Adrenal gland (tissue), 19 donors: ENCODE measurements at places on chromosomes 12 and 14. TPM values are rescaled to one million over a fixed set of nuclear protein-coding genes. Genes with fewer than 3 reads are reported as not detected.

GRCh38 chr14:84181072-84181471 is 1348.9 kb upstream of the FLRT2 start:
- DNase-seq, result no peak

DNA sequence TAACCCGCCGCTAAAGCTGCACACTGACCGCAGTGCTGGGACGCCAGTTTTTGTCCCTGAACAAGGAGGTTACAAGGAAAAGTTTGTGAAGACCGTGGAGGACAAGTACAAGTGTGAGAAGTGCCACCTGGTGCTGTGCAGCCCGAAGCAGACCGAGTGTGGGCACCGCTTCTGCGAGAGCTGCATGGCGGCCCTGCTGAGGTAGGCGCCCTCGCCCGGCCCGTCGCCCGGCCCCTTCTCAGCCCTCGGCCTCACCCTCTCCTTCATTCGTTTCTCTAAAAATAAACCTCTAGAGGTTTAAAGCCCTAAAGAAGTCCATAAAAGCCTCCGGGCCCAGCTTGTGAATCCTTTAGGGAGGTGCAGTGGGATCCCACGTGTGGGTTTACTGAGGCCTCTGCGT is 52.2 kb upstream of the AMN start:
- no peak for DNase-seq

DNA sequence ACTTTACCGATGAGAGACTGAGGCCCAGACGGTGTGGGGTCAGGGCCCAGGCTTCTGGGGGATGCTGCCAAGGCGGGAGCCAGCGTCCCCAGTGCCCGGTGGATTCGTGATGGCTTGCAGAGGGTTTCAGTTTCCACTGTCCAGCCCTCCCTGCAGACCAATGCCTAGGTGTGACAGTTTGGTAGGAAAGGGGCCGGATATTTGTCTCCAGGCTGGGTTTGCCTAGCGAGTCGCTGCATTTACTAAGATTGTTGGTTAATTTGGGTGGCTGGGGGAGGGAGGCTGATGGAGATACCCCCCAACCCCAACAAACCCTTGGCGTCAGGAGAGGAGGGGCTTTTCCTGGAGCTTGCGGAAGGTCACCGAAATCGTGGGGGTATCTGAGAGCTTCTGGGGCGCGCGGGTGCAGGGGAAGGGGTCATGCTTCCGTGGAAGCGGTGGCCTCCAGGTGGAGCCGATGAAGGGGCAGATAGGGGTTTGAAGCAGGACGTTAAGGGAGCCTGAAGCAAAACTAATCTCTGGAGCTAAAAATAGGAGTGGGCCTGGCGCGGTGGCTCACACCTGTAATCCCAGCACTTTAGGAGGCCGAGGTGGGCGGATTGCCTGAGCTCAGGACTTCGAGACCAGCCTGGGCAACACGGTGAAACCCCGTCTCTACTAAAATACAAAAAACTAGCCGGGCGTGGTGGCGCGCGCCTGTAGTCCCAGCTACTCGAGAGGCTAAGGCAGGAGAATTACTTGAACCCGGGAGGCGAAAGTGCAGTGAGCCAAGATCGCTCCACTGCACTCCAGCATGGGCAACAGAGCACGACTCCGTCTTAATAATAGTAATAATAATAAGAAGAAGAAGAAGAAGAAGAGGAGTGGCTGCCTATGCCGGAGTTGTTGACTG is 1.1 kb upstream of the CDC42BPB start:
- peak; percentile 72 for DNase-seq

GRCh38 chr12:14825256-14825655 is 11.3 kb upstream of the SMCO3 start:
- DNase-seq, result no peak

GRCh38 chr14:51597261-51598001 is 54.3 kb upstream of the FRMD6 start:
- no peak for DNase-seq

GRCh38 chr12:15534322-15534721 is 212.0 kb downstream of the PTPRO start:
- DNase-seq, result no peak

DNA sequence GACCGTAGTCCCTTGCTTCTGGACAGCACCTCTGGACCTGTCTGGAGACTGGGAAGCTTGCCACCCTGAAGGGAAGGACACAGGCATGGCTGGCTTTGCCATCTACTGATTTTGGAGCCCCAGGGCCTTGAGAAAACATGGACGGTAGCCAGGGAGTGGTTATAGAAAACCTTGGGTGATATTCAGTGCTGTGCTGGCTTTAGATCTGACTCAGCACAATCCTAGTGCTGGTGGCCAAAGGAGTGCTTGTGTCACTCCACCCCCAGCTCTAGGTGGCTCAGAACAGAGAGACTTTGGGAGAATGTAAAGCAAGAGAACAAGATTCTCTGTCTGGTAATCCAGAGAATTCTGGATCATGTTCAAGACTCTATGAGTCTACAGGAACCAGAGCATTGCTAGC is 214.5 kb upstream of the IGF1 start:
- no peak for DNase-seq

DNA sequence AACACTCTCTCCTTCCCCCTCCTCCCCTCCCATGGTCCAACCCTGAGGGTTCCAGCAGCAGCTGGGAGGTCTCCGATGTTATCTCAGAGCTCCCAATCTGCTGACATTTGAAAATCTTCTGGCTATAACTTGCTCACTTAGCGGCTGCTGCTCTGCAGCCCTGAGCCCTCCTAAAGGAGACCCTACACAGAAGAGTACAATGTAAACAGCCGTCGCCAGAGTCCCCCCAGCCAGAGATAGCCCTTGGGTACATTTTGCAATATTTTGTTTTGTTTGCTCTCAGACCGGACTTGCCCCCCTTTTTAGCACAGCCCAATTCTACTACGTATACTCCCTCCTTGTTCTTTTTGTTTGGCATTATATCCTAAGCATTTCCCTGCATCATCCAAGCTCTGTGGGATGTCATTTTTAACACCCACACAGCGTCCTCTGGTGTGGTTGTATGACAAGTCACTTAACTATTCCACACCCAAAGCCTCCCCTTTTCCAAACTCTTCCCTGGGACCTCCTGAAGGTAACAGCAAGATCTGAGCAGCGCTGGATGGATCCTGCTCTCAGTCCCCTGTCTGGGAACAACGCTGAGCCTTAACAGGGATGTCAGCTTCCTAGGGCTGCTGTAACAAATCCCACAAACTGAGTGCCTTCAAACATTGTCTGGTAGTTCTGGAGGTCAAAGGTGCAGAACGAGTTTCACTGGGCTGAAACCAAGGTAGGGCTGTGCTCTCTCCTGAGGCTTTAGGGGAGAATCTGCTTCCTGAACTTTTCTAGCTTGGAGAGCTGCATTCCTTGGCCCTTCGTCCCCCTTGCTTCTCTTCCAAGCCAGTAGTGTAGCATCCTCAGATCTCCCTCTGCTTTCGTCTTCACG is 25.3 kb upstream of the TCL1B start:
- no peak for DNase-seq

DNA sequence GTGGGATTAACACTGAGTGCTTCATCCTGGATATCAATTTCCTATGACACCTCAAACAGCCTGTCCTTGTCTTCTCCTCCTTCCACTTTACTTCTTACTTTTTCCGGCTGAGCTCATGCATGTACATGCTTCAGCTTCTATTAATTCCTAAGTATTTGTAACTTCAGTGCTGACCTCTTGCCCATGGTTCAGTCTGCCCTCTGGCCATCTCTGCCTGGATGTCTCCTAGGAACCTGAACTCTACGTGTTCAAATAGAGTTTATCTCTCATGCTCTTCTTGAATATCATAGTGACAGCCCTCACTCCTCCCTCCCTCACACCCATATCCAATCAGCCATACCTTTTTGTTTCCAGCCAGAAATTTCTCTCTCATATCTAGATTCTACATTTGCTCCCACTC is 141.6 kb downstream of the ATP23 start:
- DNase-seq, result no peak

GRCh38 chr14:28773861-28774691 is 7.5 kb downstream of the FOXG1 start:
- no peak for DNase-seq

- no peak for DNase-seq
These were observed 182.1 kb upstream of the HMGA2 start for GRCh38 chr12:65642061-65642661.

- no peak for DNase-seq
These were observed 36.5 kb downstream of the HIGD1C start for GRCh38 chr12:50988871-50989270.

GRCh38 chr12:53344824-53345485 is 8.8 kb upstream of the SP7 start:
- peak; percentile 84 for DNase-seq

DNA sequence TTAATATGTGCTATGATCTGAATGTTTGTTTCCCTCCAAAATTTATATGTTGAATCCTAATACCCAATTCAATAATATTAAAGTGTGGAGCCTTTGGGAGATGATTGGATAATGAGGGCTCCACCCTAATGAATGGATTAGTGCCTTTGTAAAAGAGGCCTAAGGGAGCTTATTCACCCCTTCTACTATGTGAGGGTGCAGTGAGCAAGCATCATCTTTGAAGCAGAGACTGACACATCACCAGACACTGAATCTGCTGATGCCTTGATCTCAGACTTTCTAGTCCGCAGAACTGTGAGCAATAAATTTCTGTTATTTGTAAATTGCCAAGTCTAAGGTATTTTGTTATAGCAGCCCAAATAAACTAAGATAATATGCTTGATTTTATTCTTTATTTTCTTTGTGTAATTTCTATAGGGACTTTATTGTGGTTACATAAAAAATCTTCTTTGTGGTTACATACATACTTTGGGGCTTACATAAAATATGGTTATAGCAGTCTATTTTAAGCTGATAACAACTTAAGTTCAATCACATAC is 131.1 kb upstream of the SLC38A2 start:
- no peak for DNase-seq

GRCh38 chr12:19490908-19491307 is 51.6 kb downstream of the AEBP2 start:
- DNase-seq, result peak; percentile 55

GRCh38 chr12:8648576-8649205 is 13.9 kb downstream of the MFAP5 start:
- DNase-seq, result no peak

DNA sequence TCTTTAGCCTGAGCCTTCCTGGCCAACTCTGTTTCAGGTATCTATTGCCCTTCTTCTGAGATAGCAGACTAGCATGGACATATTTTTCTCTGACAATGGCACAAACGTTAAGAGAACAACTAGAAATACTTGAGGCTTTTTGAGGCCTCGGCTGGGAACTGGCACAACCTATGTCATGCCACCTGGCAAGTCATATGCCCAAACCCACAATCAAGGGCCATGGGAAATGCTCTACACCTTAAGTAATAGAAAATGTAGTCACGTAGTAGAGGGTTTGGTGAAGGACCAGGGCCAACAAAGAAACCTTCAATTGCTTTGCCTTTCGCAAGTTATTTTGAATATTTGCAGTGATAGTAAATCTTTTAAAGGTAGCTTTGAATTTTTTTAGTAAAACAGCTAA is 325.4 kb downstream of the ZFP36L1 start:
- no peak for DNase-seq

DNA sequence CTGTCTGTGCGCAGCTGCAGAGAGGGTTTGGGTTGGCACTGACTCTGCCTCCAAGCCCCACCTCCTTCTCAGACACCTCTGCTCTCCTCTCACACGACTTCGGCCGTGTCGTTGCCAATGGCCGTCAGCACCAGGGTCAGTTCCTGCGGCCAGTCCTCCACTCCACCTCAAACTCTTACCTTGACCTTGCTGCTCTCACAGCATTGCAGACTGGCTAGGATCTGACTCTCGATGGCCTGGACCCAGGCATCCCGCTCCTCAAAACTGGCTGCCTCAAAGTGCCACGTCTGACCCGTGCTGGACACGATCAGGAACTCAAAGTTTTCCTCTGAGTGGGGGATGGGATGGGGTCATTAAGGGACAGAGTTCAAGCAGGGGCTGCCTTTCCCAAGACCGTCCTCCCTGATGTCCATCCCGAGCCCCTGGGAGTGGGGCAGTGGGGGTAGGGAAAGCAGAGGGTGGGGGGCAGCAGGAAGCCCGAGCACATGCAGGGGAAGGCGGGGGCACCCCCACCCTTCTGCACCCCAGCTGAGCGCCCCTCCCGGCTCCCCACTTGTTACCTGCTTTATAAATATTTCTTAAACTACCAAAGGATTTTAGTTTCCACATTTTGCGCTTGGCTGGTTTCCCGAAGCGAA is 10.7 kb downstream of the AGAP2 start:
- DNase-seq, result peak; percentile 63

DNA sequence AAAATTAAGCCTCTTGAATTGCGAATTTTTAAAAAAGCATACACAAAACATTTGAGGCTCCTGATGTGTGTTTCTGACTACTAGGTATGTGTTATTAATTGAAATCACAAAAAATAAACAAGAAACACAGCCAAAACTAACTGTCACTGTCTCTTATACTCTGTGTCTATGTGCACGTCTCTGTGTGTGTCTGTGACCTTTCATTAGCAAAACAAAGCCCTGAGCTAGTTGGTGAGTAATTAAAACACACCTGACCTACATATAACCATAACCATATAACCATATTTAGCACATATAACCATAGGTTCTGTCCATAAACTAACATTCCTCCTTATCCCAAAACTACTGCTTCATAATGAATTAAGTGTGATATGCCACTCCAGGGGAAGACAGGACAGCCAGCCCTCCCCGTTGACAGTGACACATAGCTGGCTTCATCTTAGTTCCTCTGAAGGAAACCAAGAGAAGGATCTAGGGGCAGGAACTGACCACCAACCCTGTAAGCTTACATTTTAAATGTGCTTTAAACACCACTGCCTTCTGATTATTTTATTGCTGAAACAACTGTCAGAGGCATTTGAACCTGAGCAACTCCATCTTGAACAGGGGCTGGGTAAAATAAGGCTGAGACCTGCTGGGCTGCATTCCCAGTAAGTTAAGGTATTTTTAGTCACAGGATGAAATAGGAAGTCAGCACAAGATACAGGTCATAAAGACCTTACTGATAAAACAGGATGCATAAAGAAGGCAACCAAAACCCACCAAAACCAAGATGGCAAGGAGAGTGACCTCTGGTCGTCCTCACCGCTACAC is 106.7 kb downstream of the PPP2R5E start:
- DNase-seq, result no peak

The LMO3 gene
- total RNA-seq, result 13.6 TPM

The HOXC12 gene
- total RNA-seq, result not detected

The PRH2 gene
- not detected for total RNA-seq

The PMEL gene
- total RNA-seq, result 3.0 TPM

The CARMIL3 gene
- total RNA-seq, result 1.1 TPM

The CHURC1 gene
- 73.8 TPM for total RNA-seq

The PIK3C2G gene
- total RNA-seq, result 0.50 TPM

The SLC39A2 gene
- total RNA-seq, result not detected

The PLCZ1 gene
- not detected for total RNA-seq

The GALNT9 gene
- 5.5 TPM for total RNA-seq
